Uterus (tissue), 4 donors: ENCODE measurements at places on chromosomes 16 and 17.

GRCh38 chr16:76653390-76654026 lies 376.3 kb downstream of the CNTNAP4 start:
- DNase-seq, result no peak

GRCh38 chr17:4559966-4560365 lies 411 bp downstream of the GGT6 start:
- no peak for DNase-seq

- DNase-seq, result peak; percentile 48
Observed at GRCh38 chr16:85037050-85037410, 9.4 kb downstream of the KIAA0513 start.

DNA sequence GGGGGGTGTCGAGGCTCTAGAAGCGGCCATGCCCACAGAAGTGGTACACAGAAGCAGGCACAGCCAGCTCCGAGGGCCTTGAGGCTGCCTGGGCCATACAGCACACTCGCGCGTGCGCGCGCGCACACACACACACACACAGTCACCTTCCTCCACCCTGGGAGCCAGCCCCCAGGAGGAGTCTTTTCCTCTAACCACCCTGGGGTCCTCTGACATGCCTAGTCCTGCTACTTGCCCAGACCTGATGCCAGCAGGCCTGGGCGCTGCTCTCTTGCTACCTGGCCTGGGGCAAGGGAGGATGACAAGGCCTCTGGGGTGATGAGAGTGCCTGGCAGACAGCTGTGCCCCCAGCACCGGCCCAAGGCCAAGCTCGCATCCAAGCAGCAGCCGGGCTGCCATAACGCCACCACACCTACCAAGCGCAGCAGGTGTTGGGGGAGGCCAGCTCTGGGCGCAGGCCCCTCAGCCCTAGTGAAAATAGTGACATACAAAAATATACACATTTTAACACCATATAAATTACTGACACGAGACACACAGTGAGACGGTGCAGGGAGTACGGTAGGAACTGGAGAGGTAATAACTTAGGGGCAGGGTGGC lies 41.1 kb downstream of the TSC2 start:
- no peak for DNase-seq

DNA sequence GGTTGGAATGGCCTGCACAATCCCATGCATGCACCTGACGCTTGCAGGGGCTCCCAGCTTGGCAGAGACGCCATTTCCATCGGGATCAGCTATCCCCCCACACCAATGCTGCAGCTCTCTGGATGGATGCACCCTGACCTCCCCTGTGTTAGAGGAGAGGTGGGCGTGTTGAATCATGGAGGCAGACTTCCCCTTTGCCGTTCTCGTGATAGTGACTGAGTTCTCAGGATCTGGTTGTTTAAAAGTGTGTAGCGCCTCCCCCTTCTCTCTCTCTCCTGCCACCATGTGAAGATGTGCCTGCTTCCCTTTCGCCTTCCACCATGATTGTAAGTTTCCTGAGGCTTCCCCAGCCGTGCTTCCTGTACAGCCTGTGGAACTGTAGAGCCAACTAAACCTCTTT lies 17.8 kb upstream of the KCNH6 start:
- DNase-seq, result no peak

GRCh38 chr17:75652934-75653549 lies 13.9 kb downstream of the RECQL5 start:
- DNase-seq, result no peak

DNA sequence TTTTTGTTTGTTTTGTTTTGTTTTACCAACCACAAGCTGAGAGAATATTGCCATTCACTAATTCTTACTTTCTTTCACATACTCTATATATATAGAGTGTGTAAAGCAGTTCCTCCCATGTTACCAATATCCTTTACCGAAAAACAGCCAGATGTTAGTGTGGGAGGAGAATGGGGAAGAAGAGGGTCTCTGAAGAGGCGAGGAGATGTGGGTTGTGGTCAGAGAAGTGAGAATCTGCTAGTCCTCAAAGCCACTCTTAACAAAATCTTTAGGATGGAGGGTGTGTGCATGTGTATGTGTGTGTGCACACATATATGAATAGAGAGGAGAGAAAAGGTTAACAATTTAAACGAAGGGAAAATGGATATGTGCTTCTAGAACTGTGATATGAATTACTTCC lies 80.6 kb downstream of the TUBD1 start:
- DNase-seq, result no peak
